ENCODE measurements at places on chromosomes 1 and 21.

DNA sequence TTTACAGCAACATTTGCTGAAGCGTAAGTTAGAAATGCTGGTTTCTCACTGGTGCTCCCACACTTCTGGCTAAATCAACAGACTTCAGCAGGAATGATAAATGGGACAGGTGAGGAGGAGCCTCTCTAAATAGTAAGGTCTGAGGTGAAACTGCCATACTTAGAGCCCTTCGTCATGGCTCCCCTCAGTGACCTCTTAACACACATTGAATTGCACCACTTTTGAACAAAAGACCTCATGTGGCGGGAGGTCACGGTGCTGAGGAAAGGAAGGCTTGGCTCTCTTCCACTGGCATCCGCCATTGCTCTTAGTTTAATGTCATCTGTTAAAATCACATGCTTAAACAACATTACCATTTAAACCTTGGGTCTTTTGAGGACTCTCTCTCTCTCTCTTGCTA is 3.4 kb downstream of the MAP3K7CL start:
- no peaks in the 10 kb centered on the region for H3K27me3 ChIP-seq
- no peaks in the 10 kb centered on the region for H3K36me3 ChIP-seq
- DNase-seq, result no peak
- H3K4me3 ChIP-seq, result no peak overlapping the region
- no peaks in the 10 kb centered on the region for H3K4me1 ChIP-seq

DNA sequence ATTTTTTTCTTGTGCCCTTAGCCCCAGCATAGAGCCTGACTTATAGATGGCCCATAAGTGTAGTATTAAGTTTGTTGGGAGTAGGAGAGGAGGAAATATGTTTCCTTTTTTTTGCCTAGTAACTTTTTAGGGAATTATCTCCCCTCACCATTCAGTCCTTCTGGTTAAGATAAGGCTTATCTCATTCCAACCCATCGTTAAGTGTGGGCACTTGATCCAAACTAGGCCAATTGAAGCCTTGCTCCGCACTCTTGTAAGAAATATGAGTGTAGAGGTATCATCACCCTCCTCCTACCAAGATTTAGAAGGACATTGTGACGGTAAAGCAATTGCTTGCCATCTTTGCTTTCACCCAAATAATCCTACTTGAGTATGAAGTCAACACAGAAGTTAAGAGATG is 8.8 kb upstream of the FGGY start:
- no peak for DNase-seq
- H3K4me3 ChIP-seq, result no peak overlapping the region
- peaks cover 27% of the 10 kb centered on the region for H3K4me1 ChIP-seq

GRCh38 chr1:17948594-17948993 is 159.0 kb upstream of the IGSF21 start:
- no peaks in the 10 kb centered on the region for H3K36me3 ChIP-seq
- no peaks in the 10 kb centered on the region for H3K4me1 ChIP-seq
- DNase-seq, result no peak
- H3K27ac ChIP-seq, result no peak overlapping the region

GRCh38 chr21:43731891-43732711 is 13.2 kb downstream of the PDXK start:
- H3K27me3 ChIP-seq, result no peaks in the 10 kb centered on the region
- no peak overlapping the region for H3K27ac ChIP-seq
- peaks cover 50% of the 10 kb centered on the region for H3K4me1 ChIP-seq
- H3K4me3 ChIP-seq, result no peak overlapping the region
- H3K36me3 ChIP-seq, result peaks cover 36% of the 10 kb centered on the region
- no peak for DNase-seq

- H3K4me1 ChIP-seq, result no peaks in the 10 kb centered on the region
- H3K4me3 ChIP-seq, result no peak overlapping the region
- H3K27ac ChIP-seq, result no peak overlapping the region
These were observed 58.6 kb downstream of the FMO4 start for GRCh38 chr1:171372418-171373084.

DNA sequence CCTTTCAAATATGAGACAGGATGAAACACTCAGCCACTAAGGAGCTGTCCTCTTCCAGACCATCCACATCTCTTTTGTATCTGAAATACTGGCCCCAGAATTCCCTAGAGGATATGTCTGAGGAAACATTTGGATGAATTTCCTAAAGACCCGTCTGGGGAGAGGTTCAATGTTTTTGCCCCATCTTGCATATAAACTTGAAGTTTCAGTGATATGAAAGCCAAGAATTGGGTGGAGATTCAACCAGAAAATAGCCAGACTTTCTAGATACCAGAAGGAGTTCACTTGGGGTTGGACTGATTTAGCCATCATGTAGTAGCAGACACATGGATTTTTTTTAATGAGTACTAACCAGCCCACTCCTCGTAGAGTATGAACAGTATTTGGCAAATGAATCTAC is 182.0 kb downstream of the PLPP3 start:
- no peaks in the 10 kb centered on the region for H3K36me3 ChIP-seq
- H3K27ac ChIP-seq, result no peak overlapping the region
- no peaks in the 10 kb centered on the region for H3K27me3 ChIP-seq

DNA sequence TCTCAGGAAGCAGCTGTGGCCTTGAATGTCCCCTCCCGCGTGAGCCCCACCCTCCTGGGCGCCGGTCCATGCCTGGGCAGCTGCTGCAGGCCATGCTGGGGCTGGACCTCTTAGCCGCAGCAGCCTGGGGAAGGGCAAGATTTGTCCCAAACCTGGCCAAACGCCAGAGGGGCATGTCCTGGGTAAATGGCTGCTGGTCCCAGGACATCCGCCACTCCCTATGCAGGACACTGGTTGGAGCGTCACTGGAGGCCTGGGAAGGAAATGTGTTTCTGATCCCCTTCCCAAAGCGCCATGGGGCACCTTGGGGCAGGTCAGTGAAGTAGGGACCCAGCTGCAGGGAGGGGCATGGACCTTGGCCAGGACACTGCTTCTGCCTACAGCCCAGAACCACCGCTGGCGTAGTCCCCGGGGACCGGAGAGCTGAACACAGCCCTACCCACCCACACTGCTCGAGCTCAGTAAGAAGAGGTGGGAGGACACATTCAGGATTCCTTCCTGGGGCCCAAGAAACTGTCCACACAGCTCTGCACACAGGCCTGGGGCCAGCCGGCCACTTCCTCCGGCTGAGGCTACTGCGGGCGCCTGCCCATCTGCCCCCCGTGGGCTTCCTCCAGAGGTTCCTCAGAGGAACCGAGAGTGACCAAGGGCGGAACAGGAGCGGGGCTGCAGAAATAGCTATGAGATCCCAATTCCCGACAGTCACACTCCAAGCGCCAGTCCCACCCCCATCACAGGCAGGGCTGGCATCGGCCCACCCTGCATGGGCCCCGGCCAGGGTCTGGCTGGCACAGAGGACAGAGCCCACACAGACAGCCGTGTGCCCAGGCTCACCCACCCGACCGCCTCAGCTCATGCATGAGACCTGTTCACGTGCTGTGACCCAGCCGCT is 10.8 kb upstream of the PLEKHG5 start:
- H3K4me3 ChIP-seq, result no peak overlapping the region
- peaks cover 16% of the 10 kb centered on the region for H3K27me3 ChIP-seq
- H3K27ac ChIP-seq, result no peak overlapping the region
- H3K4me1 ChIP-seq, result no peaks in the 10 kb centered on the region

DNA sequence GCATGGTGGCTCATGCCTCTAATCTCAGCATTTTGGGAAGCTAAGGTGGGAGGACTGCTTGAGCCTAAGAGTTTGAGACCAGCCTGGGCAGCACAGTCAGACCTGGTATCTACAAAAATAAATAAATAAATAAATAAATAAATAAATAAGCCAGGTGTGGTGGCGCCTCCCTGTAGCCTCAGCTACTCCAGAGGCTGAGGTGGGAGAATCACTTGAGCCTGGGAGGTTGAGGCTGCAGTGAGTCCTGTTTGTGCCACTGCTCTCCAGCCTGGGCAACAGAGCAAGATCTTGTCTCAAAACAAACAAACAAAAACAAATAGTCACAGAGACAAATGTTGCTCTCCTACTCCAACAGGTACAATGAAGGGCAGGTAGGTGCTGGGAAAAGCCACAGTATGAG is 242.4 kb upstream of the POU3F1 start:
- H3K36me3 ChIP-seq, result no peaks in the 10 kb centered on the region
- H3K27ac ChIP-seq, result no peak overlapping the region
- no peaks in the 10 kb centered on the region for H3K4me1 ChIP-seq
- H3K27me3 ChIP-seq, result peaks cover 19% of the 10 kb centered on the region
- DNase-seq, result no peak
- H3K4me3 ChIP-seq, result no peak overlapping the region

GRCh38 chr1:201311356-201312011 is 28.2 kb downstream of the PKP1 start:
- no peaks in the 10 kb centered on the region for H3K27me3 ChIP-seq
- no peaks in the 10 kb centered on the region for H3K36me3 ChIP-seq
- H3K27ac ChIP-seq, result no peak overlapping the region
- no peaks in the 10 kb centered on the region for H3K4me1 ChIP-seq
- no peak for DNase-seq
- H3K4me3 ChIP-seq, result no peak overlapping the region

GRCh38 chr1:48761411-48761810 is 15.3 kb downstream of the BEND5 start:
- H3K4me1 ChIP-seq, result no peaks in the 10 kb centered on the region
- DNase-seq, result no peak
- no peak overlapping the region for H3K27ac ChIP-seq

DNA sequence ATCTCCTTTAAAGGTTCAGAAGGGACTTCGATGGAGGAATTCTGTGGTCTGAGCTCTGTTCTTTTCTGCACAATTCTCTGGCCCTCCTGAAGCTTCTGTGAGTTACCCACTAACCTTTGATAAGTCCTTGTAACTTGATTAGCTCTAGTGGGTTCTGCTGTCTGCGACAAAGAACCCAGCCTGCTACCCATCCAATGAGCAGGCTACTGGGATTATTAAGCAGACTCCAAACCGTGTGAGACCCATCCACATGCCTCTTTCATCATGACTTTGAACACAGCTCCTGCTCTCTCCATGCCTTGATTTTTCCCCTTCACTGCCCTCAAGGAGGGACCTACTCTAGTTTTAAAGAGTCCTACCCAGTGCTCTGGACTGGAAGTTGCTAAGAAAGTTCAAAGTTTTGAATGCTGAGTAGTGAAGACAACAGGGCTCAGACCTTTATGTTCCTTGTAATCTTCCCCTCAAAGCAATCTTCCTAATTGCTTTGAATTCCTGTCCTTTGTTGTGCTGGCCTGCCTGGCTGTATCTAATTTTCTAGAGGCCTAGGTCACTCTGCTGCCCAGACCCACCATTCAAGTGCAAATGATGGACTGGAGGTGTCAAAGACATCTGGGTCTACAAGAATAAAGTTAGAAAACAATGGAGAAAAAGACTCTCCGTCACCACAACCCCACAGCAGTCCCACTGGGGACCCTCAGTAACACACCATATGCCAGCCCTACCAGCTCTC is 146.9 kb downstream of the RHOU start:
- H3K36me3 ChIP-seq, result no peaks in the 10 kb centered on the region
- no peak overlapping the region for H3K4me3 ChIP-seq
- H3K27me3 ChIP-seq, result no peaks in the 10 kb centered on the region

DNA sequence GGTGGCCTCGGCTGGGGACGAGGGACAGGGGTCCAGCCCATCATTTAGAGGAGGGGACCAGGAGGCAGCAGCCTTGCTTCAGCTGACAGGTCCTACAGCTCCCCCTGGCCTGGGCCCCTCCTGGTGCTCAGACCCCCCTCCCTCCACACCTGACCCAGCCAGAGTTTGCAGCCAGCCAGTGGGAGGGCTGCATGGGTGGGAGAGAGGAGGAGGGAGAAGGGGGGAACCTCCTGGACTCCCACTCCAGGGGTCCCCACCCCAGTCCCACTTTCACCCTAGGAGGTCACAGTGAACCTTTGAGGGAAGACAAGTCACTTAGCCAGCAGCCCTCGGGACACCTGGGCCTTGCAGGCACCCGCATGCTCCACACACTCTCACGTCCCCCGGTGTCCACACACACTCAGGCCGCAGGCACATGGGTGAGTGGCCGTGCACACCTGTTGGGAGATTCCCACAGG is 108.9 kb upstream of the ZBTB40 start:
- H3K36me3 ChIP-seq, result no peaks in the 10 kb centered on the region
- no peaks in the 10 kb centered on the region for H3K4me1 ChIP-seq
- H3K27me3 ChIP-seq, result no peaks in the 10 kb centered on the region
- no peak overlapping the region for H3K27ac ChIP-seq

- DNase-seq, result no peak
- H3K4me3 ChIP-seq, result no peak overlapping the region
- H3K27ac ChIP-seq, result no peak overlapping the region
- no peaks in the 10 kb centered on the region for H3K36me3 ChIP-seq
- no peaks in the 10 kb centered on the region for H3K27me3 ChIP-seq
These were observed 318.2 kb upstream of the CAMK1G start for GRCh38 chr1:209265301-209265700.

- H3K27me3 ChIP-seq, result no peaks in the 10 kb centered on the region
- no peak overlapping the region for H3K27ac ChIP-seq
- H3K36me3 ChIP-seq, result no peaks in the 10 kb centered on the region
- DNase-seq, result no peak
- no peaks in the 10 kb centered on the region for H3K4me1 ChIP-seq
- H3K4me3 ChIP-seq, result no peak overlapping the region
These were observed 47.4 kb upstream of the C21orf91 start for GRCh38 chr21:17866590-17866989.

All from CD14-positive monocyte (primary cell).